Glomerular endothelial cell (primary cell): ENCODE measurements at places on chromosomes 3 and 15.

GRCh38 chr15:28861031-28861534 is 12.6 kb upstream of the GOLGA6L7 start:
- DNase-seq = no peak

GRCh38 chr3:52524258-52524751 is 9.4 kb downstream of the NT5DC2 start:
- DNase-seq = no peak

DNA sequence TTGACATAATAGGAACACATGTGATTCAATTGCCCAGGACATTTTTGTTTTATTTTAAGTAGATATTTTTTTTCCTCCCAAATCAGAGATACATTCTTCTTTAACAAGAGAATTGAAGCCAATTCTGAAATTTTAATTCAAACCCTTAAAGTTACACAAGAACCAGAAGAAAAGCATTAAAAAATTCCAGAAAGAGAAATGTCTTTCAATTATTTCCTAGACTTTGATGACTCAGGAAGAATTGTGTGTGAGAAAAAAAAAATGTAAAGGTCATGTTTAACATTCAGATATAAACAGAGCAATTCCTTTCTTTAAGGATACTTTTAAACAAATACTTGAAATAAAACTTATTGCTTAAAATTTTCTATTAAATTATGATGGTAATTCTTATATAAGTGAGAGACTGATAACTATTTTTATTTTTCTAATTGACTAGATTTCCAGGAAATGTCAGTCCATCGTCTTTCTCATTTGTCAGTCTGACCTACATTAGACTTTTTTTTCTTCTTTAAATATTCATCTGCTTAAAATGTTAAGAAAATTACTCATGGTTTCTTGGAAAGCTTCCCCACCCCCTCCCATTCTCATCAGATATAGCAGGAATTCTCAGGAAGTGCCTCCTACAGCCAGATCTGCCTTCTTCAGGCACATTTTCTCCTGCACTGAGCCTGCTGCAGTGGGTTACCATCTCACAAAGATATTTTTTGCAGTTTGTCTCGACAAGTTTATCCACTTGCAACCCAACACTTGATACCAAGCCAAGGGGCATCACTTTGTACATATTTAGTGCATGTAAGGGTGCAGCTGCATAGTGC is 261.8 kb upstream of the CBLB start:
- DNase-seq = peak; percentile 7

GRCh38 chr3:137770835-137771399 is 6.8 kb downstream of the SOX14 start:
- no peak for DNase-seq

- DNase-seq = no peak
Observed at GRCh38 chr15:67806536-67806935, 18.8 kb upstream of the SKOR1 start.

DNA sequence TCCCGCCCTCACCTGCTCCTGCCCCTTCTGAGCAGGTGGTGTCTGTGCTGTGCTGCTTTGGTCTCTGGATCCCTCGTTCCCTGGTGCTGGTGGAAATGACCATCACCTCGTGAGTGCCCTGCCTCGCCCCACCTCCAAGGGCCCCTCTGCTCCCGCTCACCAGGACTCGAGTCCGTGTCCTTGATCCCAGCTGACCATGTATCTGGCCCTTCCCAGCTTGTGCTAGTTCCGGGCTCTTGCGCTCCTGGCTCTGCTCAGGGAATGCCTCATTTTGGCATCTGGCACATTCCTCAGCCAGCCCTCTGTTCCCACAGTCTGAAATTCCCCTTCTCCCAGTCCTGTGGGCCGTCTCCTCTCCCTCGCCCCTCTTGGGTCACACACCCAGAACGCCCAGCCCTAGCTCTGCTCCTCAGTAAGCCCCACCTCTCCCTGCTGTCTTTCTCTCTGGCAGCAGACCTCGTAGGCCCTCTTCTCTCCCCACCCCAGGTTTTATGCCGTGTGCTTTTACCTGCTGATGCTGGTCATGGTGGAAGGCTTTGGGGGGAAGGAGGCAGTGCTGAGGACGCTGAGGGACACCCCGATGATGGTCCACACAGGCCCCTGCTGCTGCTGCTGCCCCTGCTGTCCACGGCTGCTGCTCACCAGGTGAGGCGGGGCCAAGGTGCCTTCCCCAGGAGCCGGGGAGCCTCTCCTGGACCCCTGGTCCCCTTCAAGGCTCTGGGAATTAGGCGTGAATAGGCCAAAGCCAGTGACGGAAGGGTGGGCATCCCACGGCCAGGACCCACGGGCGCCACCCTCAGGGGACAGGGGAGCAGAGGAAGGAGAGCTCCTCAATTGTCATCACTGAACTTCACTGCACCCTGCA is 11.5 kb downstream of the SLC51A start:
- DNase-seq = no peak
